ENCODE measurements at places on chromosomes 1 and 21.

GRCh38 chr1:22428672-22429071 lies 23.0 kb upstream of the ZBTB40 start:
- no peak for DNase-seq

- DNase-seq, result no peak
Measured at GRCh38 chr1:46394108-46394871, at the start of gene FAAH. Gene FAAH, plus strand, starts transcription at chr1:46394317. Its CDS starts 32 bp downstream, at chr1:46394349.

DNA sequence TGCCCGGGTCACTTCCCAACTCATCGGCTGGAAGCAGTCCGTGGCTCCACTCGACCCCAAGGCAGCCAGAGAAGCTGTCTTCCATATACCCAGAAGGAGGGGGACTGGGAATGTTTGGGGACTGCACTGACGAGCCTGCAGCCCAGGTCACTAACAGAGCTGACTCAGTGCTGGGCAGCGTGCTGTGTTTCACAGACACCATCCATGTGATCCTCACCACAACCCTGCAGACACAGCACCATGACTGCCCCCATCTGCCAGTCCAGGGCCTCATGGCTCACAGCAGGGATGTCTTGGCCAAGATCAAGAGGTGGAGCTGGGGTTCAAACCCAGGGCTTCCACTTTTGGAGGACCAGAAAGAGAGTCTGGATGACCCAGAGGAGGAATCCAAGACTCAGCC lies 67.9 kb downstream of the KLHDC7A start:
- no peak for DNase-seq

DNA sequence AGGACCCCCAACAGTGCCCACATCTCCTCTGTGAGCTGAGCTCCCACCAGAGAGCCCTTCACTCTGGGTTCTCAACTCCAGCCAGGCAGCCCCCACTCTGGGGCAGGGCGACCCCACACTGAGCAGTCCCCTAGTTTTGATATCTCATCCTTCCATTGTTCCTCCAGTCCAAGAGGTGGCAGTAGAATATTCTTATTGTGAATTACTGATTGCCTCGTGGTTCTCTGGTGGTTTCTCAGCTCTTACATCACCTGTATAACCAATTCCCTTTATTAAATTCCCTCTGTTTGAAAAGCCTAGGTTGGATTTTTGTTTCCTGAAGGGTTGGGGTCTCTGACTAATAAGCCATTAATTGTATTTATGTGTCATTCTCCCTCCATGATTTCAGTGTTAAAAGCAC lies 407.5 kb downstream of the SETD4 start:
- DNase-seq, result no peak

DNA sequence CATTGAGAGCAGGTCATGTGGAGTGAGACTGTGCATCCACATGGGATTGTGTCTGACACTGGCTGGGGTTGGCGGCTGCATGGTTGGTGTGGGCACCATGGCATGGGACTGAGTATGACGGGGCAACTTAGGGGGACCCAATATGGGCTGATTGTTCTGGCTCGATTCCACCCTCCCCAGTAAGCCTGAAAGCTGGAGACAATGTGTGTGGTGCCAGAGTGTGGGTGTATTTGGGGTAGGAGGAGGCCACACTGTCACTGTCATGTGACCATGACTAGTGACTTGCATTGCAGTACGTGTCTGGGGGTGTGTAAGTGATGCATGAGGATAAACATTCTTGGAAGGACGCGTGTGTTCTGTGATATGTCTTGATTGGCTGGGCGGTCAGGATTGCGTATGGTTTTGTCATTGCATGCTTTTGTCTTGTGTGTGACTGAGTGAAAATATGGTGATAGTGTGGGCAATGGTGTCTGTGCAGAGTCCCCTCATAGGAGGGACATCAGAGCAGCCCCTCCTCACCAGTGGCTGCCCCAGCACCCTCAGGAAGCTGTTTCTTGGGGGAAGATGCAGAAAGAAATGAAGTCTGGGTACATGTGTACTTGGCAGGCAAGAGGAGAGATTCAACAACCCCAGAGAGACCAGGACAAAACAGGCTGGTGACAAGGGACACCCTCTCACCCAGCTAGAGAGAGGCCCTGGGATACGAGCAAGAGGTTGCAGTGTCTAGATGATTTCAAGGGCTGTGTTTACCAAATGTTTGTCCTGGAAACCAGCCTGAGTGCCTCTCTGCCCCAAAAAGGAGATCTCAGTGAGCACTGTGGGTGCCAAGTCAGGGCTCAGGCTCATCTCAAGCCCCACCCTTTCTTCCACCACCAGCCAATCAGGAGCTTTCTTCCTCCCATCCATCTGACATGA lies 36.3 kb downstream of the SDC3 start:
- no peak for DNase-seq

DNA sequence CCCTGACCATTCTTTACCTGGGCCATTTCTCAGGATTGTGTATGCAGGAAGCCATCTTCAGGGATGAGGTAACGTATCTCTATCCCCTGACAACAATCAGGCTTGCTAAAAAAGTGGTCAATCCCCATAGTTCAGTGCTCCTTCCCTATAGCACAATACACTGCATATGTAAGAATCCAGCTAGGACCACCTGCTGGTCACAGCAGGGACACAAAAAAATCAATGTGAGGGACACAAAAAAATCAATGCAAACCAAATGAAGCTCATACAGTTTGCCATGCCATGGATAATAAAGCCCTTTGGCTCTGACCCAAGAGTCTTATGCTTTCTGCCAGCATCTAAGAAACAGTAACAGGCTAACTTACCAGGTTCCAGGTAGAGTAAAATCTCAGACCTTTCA lies 16.3 kb downstream of the ACBD6 start:
- DNase-seq, result no peak

GRCh38 chr1:75233302-75233929 lies 99.2 kb downstream of the LHX8 start:
- DNase-seq, result no peak

DNA sequence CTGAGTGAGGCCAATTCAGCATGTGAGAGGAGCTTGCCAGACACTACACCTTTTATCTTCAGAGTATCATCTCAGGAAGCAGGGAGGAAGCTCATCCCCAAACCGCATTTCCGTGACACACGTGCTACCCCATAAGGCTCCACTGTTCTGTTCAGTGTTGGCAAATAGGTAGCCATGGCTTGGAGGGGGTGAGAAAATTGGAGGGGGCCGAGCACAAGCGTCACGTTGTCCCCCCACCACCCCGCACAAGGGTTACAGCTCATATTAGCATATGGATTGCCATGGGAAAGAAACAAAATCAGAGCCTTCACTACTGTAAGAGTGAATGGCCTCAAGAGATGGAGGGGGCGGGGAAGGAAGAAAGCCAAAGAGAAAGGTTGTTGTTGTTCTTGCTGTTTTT lies 46.7 kb downstream of the OLIG1 start:
- DNase-seq, result no peak

Measured in stimulated activated CD8-positive, alpha-beta memory T cell treated with anti-CD3 and anti-CD28 coated beads, Interleukin-4, amount 100 ng/mL, for 4 hours (primary cell).